ENCODE measurements at places on chromosomes 1 and 21.

GRCh38 chr1:208108213-208108608 lies 136.0 kb downstream of the PLXNA2 start:
- no peak for DNase-seq

DNA sequence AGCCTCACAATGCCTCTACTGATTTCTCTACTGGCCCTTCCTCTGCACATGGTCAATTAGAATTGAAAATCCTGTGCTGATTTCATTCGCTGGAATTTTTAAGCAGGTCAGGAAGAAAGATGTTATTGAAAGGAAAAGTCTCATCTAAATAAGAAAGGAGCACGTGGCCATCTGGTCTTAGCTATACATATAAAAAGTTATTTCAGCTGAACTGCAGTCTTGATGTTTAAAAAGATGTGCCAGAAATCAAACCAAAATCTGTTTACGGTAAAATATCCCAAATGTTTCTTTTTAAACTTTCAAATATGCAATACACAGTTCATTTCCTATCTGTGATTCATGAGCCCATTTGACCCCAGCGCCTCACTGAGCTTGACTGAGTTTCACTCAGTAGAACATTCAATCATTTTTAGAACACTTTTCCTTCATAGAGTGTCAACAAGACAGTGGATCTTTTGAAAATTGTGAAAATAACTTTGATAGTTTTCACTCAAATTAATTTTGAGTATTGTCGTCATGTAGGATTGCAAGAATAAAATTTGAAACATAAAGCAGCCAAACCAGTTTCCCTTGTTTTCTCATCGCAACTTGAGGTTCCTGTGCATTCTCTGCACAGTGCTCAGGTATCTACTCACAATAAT lies 293.6 kb downstream of the PTPRC start:
- peak; percentile 29 for DNase-seq

GRCh38 chr1:77833521-77834100 lies 54.2 kb downstream of the MIGA1 start:
- DNase-seq = no peak

DNA sequence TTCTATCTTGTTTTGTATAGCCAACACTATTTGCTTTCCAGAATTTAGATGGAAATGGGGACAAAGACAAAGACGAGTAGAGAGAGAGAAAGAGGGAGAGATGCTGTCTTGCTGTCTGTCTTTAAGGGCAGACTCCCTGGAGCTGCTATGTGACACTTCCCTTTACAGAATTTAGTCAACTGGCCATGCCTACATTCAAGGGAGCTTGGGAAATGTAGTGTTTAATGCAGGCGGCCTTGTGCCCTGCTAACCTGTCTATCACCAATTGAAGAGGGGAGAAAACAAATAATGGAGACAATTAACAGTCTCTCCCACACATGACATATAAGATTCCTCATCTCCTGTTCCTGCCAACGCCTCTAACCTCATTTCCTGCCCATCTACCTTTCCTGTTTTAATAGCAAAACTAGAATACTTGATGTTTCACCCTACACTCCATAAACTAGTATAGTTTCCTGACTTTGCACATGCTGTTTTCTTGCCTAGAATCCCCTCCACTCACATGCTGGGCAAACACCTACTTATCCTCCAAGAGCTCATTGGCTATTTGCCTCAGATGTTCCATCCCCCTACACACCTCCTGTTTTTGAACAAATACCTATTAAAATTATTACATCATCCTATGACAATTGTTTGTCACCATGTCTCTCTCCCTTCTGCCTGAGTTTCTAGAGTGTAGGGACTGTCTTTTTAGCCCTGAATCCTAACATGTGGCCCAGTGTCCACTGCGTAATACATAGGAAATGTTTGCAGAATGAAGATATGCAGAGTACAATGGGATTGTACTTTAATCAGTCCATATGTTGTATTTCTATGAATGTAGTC lies 117.2 kb downstream of the SLC25A24 start:
- no peak for DNase-seq

DNA sequence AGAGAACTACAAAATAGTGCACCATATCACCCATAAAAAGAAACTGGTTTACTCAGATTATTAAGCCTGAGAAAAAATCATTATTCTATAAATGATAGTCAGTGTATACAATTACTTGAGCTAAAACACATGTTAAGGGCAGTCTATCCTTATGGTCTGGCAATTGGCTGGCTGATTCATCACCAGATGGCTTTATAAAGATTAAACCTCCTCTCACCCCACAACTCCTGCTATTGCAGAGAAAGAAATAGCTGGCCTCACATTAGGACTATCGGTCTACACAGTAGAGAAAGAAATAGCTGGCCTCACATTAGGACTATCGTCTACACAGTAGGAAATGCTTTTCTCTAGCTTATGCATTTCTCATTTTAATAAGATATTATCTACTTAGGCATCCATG lies 21.2 kb downstream of the CEP170 start:
- DNase-seq = no peak
